ENCODE measurements at places on chromosomes 13 and 19.

DNA sequence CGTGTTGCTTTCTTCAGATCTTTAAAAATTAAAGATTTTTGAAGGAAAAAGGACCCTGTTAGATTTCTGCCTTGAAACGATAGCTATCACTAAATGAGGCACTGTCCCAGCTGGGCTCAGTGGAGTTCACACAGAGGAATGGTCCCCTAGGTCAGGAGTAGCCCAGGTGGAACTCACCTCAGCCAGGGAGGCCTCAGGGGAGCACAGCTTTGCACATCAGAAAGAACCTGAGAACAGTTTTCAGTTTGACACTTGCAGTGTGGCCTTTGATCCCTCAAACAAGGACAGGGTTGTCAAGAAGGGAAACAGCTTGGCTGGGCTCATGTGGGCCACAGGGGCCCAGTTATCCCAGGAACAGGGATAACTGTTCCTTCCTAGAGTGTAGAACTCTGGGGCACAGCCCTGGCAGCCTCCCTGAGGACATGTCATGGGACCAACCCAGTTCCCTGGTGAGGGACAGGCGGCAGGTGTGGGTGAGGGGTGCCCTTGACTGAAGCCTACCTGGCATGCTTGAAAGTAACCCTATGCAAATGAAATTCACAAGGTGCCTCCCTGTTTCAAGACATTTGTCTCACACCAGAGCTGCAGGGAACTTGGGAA, 59.4 kb downstream of the CHST8 start:
- DNase-seq = no peak

- no peak for DNase-seq
Observed at GRCh38 chr19:38251564-38252051, 4.6 kb downstream of the PPP1R14A start.

- no peak for DNase-seq
Observed at GRCh38 chr13:33968520-33969507, 150.9 kb downstream of the RFC3 start.

GRCh38 chr13:26459276-26460131, 98.0 kb upstream of the WASF3 start:
- no peak for DNase-seq

DNA sequence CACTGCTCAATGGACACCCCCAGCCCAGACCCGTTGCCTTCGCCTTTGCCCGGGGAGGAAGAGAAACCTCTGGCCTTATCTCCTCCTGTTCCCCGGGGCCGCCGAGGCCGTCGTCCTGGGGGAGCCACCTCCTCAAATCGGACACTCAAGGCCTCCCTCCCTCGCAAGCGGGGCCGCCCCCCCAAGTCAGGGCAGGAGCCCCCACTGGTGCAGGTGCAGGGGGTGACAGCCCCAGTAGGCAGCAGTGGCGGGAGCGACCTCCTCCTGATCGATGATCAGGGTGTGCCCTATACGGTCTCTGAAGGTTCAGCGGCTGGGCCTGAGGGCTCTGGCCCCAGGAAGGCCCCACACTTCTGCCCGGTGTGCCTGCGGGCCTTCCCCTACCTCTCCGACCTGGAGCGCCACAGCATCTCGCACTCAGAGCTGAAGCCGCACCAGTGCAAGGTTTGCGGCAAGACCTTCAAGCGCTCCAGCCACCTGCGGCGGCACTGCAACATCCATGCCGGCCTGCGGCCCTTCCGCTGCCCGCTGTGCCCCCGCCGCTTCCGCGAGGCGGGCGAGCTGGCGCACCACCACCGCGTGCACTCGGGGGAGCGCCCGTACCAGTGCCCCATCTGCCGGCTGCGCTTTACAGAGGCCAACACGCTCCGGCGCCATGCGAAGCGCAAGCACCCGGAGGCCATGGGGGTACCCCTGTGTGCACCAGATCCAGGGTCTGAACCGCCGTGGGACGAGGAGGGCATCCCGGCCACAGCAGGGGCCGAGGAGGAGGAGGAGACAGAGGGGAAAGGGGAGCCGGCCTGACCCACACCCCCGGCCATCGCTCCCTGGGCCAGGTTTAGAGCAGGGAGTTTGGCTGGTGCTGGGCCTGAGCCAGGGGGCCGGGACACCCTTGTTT, 2.3 kb downstream of the ZNF524 start:
- DNase-seq = no peak

GRCh38 chr19:17517898-17518297, 6.4 kb downstream of the PGLS start:
- no peak for DNase-seq

- no peak for DNase-seq
Observed at GRCh38 chr19:944663-945241, 18.9 kb downstream of the ARID3A start.

- DNase-seq = no peak
Observed at GRCh38 chr13:85700906-85701305, 98.3 kb downstream of the SLITRK6 start.

DNA sequence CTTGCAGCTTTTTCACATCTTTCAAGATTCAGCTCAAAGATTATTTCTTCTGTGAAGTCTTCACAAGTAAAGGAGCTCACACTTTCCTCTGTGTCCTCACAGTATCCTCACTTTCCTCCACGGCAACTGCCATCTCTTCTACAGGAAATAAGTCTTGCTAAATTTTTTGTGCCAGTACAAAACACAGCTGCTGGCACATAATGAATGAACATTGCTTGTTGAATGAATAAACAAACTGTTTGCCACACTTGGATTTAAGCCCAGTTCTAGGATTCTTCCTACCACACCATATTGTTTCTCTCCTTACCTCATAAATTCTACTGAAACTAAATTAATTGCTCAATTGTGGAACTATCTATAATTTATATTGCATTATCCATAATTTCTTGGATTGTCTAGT, 59.5 kb downstream of the RAP2A start:
- no peak for DNase-seq

GRCh38 chr19:53912653-53913052, 3.6 kb downstream of the CACNG7 start:
- no peak for DNase-seq

GRCh38 chr13:90867336-90867683, 480.2 kb upstream of the MIR17HG start:
- DNase-seq = no peak

- no peak for DNase-seq
Observed at GRCh38 chr13:90020536-90021070, 1326.9 kb upstream of the MIR17HG start.

- DNase-seq = peak; percentile 29
Observed at GRCh38 chr13:41222259-41222852, 28.0 kb upstream of the KBTBD7 start.

DNA sequence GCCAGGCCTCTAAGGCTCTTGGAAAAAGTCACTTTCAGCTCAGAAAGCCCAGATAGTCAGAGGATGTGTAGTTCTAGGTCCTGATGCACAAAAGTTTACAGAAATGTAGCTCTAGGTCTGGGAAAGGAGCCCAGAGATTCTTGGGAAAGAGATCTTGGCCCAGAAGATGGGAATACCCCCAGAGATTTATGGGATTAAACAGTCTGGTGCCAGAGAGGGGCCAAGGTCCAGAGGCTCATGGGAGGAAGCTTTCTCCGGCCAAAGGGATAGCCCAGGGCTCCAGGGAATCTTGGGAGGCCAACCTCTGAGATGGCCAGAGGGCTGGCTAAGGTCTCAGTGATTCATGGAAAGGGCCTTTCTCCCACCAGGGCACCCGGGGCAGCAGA, 15.2 kb downstream of the BCAT2 start:
- DNase-seq = no peak

DNA sequence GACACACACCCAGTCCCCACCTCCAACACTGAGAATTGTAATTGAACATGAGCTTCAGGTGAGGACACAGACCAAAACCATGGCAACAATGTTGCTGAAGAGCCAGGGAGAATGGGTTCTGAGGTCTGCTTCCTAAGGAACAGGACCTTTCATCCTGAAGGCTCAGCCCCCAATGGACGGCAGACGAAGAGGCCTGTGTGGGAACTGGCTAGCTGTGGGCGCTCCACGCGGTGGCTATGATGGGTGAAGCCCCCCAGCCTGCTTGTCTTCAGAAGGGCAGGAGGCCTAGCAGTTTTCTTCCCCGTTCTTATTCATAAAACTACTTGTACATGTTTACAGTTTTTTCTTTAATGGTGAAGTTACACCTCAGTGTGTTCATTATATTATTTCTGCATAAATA, 136.1 kb upstream of the SPACA7 start:
- DNase-seq = no peak

DNA sequence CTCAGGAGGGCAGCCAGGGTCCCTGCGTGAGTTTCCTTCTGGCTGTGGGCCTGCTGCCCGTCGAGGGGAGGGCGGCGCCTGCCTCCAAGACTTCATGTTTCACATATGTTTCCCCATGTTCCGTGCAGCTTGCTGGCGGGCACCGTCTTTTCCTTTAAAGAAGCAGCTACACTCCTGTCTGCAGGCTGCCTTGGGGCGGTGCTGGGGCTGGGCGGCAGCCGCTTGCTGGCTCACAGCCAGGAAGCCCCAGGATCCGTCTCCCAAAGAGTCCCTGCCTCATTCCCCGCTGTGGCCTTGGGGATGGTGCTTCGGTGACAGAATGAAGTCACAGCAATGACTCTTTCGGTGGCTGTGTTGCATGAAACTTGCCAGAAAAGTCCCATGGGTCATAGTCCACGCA, 24.9 kb downstream of the PIAS4 start:
- no peak for DNase-seq

DNA sequence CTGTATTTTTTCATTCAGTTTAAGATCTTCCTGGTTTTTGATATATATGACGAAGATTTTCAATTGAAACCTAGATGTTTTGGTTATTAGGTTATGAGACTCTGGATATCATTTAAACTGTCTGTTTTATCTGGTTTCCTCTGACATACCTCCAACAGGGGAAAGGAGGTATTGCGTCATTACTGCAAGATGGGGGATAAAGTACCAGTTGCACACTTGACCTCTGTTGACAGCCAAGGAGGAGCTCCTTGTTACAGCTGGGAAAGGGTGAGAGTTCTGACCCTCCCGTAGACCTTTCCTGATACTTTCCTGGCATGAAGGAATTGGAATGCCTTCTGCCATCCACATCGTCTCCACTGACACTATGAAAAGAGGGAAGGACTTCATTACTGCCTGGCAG, 82.0 kb upstream of the SHISA2 start:
- no peak for DNase-seq

- DNase-seq = no peak
Observed at GRCh38 chr13:23344931-23345595, 88.4 kb downstream of the SACS start.

- no peak for DNase-seq
Observed at GRCh38 chr19:13689085-13689484, 75.2 kb upstream of the MRI1 start.

DNA sequence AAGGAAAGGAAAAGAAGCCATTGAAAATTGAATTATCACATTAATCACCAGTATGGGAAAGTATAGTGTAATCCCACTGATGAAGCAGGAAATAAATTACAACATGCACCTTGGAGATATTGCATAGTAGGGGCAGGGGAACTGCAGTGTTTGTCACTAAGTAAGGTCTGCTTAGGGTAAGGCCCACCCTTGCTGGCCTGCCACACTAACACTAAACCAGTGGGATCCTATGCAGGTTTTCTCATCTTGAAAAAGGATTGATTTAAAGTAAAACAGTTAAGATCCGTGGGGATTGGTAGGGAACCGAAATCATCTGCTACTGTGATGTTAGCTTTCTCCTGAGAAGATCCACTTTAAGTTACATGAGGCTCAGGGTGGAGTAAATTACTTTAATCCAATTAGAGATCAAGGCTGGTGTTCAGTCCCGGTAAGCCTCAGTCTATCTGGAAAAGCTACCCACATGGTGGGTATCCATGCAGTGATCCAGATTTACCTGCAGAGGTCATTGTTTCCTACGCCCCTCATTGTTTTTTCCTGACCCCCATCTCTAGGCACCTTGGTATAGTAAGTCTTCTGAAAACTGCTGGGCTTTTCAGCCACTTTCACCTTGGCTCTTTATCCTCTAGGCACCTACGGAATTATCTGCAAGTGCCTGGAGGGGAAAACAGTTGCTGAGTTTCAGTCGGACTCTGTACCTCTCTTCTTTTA, 1014.9 kb upstream of the ATXN8OS start:
- DNase-seq = no peak

GRCh38 chr19:15902254-15902653, 4.4 kb upstream of the CYP4F2 start:
- no peak for DNase-seq

DNA sequence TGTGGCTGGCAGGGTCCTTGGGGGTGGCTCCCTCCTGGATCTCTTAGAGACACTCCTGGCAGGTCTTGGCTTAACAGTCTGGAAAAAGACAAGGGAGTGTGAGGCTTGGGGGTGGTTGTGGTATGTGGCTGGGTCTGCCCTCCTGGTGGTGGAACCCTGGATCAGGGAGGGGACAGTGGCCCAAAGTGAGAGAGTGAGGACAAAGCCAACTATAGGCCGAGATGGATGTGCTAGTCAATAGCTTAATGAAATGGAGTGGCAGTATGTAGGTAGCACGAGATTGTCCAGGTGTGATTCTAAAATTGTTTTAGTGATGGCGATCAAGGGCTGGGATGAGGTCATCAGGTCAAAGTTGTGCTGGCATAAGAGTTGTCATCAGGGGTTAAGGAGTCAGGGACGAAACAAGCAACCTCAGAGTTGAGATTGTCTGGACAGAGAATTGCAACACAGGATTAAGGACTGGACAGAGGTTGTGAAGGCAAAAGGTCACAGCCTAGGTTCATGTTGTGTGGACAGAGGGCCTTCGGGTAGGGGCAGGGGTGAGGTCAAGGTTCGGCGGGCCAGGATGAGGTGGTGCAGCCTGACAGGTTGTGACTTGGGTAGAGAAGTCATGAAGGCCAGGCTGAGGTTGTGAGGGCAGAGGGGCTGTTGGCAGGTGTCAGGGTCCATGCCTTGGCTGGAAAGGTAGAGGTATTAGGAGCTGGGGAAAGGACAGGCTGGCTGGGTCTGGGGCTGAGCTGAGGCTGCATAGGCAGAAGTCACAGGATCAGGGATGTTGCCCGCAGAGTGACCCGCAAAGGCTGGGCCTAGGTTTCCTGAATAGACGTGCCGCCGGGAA, 4.5 kb upstream of the RASAL3 start:
- no peak for DNase-seq

- no peak for DNase-seq
Observed at GRCh38 chr13:31214435-31214834, 14.7 kb downstream of the B3GLCT start.

- no peak for DNase-seq
Observed at GRCh38 chr13:87906411-87906810, 235.2 kb downstream of the SLITRK5 start.

DNA sequence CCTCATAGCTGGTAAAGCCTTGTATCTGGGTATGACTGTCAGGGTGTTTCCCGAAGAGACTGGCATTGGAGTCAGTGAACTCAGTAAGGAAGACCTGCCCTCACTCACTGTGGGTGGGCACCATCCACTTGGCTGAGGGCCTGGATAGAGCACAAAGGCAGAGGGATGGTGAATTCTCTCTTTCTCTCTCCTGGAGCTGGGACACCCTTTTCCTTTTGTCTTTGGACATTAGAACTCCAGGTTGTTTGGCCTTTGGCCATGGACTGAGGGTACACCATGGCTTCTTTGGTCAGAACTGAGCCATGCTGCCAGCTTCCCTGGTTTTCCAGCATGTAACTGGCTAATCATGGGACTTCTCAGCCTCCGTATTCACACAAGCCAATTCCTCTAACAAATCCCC, 4.6 kb upstream of the CEACAM1 start:
- DNase-seq = no peak

- DNase-seq = no peak
Observed at GRCh38 chr19:4807188-4807587, 15.7 kb downstream of the FEM1A start.

GRCh38 chr19:54024660-54025059, 33.2 kb downstream of the CACNG6 start:
- DNase-seq = no peak

- DNase-seq = no peak
Observed at GRCh38 chr19:34666200-34666957, 10.6 kb downstream of the SCGB2B2 start.
